ENCODE measurements at places on chromosomes 11 and 22.

GRCh38 chr11:63882555-63883242 is 34.3 kb downstream of the RCOR2 start:
- no peak for DNase-seq

GRCh38 chr11:44946263-44946662 is 4.4 kb downstream of the TP53I11 start:
- peak; percentile 95 for DNase-seq

- no peak for DNase-seq
These were observed 1.6 kb downstream of the NELL1 start for GRCh38 chr11:20670932-20671403.

DNA sequence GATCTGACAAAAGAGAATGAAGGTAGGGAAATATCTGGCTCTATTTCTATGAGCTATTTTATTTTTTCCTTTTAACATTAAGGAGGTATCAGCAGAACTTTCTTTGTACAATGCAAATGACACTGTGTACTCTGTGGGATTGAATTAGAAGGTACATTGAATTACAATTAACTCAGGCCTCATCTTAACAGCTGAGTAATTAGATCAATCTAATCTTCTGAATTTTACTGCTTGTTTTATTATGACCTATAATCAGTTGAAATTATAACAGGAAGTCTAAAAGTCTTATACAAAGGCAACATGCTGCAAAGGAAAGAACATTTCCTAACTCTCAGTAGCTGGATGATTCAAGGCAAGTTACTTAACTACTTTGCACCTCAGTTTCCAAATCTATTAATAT is 69.8 kb downstream of the RELT start:
- DNase-seq, result no peak

GRCh38 chr11:118406599-118407166 is 5.3 kb downstream of the ATP5MG start:
- DNase-seq, result no peak

DNA sequence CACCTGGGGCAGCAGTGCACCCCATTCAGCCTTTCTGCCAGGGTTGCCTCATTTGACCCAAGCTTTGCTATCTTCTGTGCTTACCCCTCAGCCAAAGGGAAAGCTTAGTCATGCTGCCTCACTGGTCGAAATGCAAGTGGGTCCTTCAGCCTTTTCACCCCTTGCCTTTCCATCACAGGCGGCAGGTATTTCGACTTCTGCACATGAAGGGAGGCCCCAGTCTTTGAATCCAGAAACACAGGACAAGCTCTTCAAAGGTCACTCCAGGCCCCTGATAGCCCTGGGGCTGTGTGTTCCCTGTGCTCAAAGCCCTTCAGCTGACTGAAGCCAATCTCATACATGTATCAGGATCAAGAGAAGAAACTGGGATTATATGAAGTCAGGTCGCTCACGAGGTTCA is 129.7 kb downstream of the SNX19 start:
- DNase-seq, result no peak

DNA sequence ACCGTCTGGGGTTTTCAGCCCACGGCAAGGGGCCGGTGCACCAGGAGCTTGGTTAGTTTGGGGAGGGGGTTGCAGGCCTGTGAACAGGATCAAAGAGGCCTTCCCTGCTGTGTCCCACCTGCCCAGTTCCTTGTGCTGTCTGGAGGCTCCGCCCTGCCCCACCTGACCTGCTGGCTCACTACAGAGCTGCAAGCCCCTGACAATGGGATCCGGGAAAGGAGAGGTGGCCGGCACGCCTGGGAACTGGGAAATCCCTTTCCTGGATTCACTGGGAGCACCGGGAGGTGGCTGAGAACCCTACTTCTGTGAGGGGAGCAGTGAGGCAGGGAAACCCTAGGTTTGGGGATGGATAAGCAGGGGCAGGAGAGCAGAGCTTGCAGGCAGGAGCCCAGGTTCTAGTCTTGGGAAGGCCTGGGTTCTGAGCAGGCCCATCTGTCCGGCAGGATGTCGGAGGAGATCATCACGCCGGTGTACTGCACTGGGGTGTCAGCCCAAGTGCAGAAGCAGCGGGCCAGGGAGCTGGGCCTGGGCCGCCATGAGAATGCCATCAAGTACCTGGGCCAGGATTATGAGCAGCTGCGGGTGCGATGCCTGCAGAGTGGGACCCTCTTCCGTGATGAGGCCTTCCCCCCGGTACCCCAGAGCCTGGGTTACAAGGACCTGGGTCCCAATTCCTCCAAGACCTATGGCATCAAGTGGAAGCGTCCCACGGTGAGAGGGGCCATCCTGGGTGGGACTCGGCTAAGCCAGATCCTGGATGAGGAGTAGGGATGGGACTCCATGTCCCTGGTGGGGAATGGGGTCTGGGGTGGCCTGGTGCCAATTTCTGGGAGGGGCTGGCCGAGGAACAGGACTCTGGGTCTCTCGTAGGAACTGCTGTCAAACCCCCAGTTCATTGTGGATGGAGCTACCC is 786 bp downstream of the CAPN1 start:
- DNase-seq, result no peak
